Stimulated activated CD4-positive, alpha-beta T cell treated with anti-CD3 and anti-CD28 coated beads, Interleukin-1b, Interleukin-23, amount 100 ng/mL, for 4 hours (primary cell): ENCODE measurements at places on chromosomes 7 and 10.

GRCh38 chr10:49611816-49612512, 1.9 kb downstream of the SLC18A3 start:
- DNase-seq, result no peak

- no peak for DNase-seq
Observed at GRCh38 chr7:66050337-66050957, 25.2 kb upstream of the ASL start.

- DNase-seq, result no peak
Observed at GRCh38 chr7:87564296-87564963, 36.3 kb downstream of the ABCB1 start.

DNA sequence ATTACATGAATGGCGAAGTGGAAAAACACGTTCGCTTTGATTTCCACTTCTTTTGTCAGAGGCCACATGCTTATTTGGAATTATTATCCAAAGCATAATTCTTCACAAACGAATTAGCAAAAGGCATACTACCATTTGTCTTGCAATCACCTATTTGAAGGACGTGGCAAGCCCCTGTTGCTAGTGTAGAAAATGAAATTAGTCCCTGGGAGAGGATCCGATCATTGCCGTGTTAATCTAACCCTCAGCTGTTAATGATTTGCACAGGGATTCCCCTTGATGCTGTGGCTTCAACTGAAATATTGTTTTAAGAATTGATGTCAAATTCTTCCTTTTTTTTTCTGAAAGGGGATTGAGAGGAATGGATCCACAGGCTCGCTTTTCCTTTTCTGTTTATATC, 4.6 kb downstream of the AGMO start:
- no peak for DNase-seq

GRCh38 chr7:99920149-99920548, 819 bp upstream of the TRIM4 start:
- DNase-seq, result no peak

DNA sequence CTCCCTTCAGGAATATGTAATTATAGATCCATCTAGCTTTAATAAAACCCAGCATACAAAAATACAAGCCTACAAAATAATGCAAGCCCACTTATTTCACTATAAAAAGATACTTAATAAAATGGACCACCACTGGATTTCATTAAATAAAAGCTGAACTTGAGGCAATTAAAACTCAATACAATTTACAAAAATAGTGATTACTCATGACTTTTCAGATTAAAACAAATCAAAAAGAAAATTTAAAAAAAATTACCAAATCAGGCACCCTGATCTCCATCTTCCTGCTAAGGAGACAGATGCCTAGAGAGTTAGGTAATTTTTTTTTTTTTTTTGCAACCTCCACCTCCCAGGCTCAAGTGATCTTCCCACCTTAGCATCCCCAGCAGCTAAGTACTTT, 41.8 kb downstream of the PRTFDC1 start:
- no peak for DNase-seq

GRCh38 chr10:121696854-121697253, 98.6 kb upstream of the FGFR2 start:
- DNase-seq, result no peak

GRCh38 chr7:55557666-55558188, 14.6 kb downstream of the VOPP1 start:
- no peak for DNase-seq
